ENCODE measurements at places on chromosomes 2 and 18.

DNA sequence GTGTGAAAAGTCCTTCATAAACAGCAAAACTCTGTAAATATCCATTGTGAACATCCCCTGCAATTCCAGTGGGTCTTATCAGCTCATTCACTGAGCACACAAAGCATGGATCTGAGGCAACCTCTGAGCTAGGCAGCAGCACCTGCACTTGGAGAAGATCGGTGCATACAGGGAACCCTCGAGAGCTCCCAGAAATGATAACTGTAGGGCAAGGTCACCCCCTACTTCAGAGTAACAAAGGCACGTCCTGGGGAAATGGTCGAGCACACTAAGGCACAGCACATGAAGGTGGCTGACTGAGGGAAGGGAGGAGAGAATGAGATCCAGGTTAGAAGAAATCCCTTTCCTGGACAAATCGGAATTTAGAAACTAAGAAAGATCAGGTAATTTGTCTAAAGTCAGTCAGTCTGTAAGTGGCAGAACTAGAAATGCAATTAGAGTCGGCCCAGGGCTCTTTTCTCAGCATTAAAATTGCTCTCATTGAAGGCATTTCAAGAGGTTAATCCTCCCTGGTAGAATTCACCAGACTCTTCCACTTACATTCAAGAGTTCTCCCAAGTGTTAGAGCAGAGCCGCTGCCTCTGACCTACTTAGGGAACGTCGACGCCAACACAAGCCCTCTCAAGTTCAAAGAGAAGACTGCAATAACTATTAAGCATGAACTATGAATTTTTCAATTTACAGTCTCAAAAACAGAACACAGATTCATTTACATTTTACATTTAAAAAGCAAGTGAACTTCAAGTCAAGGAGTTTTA, 45.9 kb downstream of the PXDN start:
- DNase-seq: no peak

DNA sequence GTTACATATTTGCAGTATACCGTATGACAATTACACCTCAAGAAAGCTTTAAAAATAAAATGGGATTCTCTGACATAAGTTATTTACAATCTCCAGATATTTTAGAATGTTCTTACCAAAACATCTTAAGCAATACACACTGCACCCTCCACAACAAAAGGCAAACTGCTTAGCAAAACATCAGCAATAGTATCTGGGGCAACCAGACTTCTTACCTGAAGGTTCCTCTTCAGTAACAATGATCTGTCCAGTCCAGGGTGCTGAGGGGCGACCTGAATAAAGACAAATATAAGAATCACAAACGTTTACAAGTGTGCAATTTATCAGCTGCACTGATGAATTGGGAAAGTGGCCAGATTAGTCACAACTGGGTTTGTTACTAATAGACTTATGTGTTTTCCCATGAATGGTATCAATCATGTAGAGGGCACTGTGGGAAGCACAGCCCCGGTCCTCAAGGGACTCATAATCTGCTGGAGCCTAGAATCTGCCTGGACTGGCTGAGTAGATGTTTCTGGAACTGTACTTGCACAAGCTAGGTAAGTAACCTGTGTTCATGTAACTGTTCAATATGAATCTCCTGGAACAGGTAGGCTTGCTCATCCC, 70.7 kb downstream of the MYOM1 start:
- DNase-seq: no peak

GRCh38 chr2:240593026-240593702, 6.6 kb downstream of the CAPN10 start:
- DNase-seq: no peak

- DNase-seq: no peak
Observed at GRCh38 chr2:58866527-58866926, 625.4 kb upstream of the FANCL start.

DNA sequence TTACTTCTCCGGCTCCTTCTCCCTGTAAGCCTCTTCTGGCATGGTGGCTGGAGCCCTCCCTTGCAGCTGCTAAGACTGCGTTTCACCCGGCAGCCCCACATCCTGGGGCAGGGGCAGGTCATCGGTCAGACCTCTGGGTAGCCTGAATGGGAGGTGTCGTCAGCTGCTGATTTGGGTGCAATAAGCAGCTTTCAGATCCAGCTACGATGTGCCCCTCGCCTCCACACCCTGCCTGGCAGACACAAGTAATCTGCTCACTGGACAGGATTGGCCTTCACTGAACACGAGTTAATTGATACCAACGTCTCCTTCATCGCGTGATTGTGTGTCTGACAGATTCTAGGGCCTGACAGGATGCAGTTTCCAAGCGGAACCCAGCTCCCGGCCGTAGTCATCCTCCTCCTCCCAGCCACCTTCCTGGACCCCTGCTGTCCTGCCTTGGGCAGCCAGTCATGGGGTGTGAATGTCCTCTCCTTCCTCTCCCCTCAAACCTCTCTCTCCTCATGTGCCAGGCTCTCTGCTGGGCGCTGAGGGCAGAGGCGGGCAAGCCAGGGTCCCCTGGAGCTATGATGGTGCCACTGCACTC, 18.9 kb upstream of the PDIA6 start:
- DNase-seq: no peak

DNA sequence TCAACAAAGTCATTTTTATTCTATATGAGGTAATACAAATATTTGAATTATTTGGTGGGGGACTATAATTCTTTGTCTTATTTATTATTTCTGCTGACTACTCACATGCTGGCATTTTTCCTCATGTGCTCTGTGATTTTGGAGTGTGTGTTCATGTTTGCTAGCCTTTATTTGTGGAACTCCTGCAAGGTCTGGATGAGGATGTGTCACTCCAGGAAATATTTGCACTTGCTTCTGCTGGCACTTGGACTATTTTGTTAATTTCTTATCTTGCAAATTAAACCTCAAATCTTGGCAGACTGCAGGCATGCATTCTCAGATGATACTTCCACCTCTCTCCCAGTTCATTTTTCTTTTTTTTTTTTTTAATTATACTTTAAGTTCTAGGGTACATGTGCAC, 34.1 kb downstream of the POLI start:
- DNase-seq: no peak

- no peak for DNase-seq
Observed at GRCh38 chr2:54360055-54360792, 95.9 kb upstream of the SPTBN1 start.

DNA sequence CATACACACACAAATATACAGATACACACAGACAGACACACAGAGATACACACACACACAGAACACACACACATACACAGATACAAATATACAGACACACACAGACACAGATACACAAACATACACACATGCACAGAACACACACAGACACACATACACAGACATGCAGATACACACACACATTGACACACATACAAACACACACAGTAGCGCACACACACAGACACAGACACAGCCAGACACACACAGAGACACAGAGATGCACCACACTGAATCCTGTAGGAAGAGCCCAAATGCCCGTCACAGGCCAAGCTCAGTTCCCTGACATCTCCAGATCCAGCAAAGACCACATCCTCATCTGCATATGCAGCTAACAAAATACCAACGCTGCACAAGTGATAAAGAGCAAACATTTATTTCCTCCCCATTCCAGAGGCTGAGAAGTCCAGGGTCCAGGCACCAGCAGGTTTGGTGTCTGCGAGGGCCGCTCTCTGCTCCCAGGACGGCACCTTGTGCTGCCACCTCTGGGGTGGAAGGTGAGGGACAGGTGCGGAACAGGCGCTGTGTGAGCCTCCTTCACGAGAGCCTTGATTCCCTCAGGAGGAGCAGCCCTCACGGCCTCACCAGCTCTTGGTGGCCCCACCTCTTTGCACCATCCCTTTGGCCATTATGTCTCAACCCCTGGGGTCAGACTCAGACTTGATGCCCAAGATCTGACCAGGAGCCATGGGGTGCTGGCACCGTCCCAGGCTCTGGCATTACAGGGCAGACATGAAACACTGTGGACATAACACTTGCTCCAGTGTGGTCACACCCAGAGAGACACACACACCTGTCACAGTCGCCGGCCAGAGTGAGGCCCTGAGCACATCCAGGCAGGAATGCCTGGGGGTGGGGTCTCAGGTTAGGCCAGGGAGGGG, 108.7 kb downstream of the NDUFA10 start:
- no peak for DNase-seq

GRCh38 chr2:54597153-54597848, 126.2 kb upstream of the EML6 start:
- DNase-seq: no peak

- no peak for DNase-seq
Observed at GRCh38 chr2:221415789-221416188, 156.3 kb downstream of the EPHA4 start.

GRCh38 chr18:2316082-2316750, 255.1 kb downstream of the METTL4 start:
- no peak for DNase-seq

DNA sequence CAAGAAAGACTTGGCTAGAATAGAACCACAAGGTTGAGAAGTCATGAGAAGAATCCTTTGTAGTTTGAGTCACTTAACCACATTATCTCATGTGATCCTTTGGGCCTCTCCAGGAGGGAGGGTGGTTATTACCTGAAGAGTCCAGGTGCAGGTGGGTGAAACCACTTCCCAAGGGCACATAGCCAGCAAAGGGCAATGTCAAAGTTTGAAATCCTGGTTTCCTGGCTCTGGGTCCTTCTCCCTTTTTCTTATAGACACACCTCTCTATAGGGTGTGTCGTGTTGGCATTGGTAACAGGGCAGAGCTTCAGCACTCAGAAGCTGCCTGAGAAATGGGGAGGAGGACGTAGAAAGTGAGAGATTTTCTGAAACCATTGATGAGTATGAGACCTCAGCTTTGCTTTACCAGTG, 137.9 kb downstream of the MGAT5 start:
- DNase-seq: no peak

DNA sequence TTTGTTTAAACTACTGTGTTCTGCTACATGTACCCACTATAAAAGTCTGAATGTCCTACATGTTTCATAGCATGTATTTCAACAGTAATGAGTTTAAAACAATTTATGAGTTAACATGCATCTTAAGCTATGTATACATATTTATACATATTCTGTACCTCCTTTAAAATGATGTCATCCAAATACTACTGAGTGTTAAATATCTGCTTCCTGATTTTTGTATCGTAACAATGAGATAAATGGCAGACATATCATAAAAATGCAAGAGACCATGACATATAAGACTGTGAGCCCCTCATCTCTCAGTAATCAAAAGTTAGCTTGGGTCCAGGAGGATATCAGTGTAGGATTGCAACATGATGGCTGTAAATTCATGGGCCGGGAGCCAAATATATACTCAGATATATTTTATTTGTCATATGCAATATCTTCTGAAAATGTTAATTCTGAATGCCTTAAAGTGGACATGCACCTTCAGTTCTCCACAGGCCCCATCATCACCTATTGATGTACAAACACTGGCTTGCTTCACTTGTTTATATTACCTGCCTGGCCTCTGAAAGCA, 3.6 kb downstream of the COL5A2 start:
- no peak for DNase-seq

- no peak for DNase-seq
Observed at GRCh38 chr2:190996947-190997346, 17.0 kb downstream of the STAT1 start.

GRCh38 chr2:3476321-3476984, 42.9 kb downstream of the ADI1 start:
- DNase-seq: no peak

DNA sequence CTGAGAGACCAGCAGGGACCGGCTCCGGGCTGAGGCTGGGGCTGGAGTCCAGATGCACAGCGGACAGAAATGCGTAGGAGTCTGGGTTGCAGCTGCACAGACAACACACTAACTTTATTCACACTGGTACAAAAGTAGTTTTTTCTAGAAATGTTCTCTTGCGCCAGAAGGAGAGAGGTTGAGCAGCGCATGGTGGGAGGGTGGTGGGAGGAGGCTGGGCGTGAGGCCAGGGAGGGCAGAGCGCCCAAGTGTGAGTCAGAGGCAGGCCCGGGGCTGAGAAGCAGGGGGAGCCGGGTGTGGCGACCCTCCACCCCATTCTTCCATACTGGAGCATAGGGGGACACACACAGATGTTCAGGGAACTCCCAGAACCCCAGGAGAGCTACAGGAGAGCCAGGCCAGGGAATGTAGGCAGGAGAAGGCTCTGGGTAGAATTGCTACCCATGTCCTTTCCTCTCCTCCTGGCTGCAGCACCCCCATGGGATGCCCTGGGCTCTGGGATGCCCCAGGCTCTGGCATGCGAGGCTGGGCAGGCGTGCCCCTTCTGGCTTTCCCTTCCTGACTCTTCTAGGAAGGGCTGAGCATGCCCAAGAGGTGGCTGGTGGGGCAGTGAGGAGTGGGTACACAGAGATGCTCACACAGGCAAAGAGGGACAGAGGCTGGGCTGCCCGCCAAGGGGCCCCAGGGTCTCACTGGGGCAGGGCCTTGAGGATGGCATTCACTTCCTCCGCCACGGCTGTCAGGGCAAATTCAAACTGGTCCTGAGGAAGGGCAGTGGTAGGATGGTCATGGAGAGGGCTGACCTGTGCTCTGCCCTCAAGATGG, 10.6 kb downstream of the DNAJB2 start:
- no peak for DNase-seq

GRCh38 chr2:8986327-8986976, 17.0 kb downstream of the MBOAT2 start:
- no peak for DNase-seq

DNA sequence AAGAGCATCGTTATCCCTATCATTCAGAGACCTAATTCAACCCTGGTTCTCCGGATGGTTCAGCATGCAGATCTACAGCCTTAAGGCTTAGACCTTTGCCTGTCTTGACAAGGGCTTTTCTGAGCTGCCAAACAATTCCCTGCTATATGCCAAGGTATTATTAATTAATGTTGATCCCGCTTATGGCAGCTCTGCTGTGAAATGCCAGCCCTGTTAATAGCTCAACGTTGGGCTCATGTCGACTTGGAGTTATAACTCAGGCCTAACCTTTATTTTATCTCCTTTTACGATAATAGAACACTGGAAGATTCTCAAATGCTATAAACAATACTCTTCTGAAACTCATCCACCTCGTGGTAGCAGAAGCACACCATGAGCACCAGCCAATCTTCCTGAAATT, 188.6 kb downstream of the TMEM247 start:
- no peak for DNase-seq

DNA sequence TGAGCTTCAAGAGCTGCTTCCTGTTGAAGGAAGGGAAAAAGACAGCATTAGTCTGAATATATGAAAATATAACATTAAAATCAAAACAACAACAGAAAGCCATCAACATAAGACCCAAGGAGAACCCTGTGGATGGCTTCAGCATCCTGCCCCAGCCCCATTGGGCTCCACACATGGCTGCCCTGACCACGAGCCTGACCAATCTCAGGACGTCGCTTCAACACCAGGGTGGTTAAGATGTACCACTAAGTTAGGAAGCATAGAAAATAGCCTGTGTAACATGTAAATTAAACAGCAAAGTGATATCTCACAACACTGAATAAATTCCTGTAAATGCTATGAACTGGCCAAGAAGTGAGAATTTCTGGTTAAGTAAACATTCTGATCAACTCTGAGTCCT, 77.2 kb upstream of the CD226 start:
- no peak for DNase-seq

GRCh38 chr2:120869730-120870466, 134.2 kb downstream of the GLI2 start:
- DNase-seq: no peak

GRCh38 chr2:239532859-239533258, 132.0 kb upstream of the HDAC4 start:
- no peak for DNase-seq

GRCh38 chr2:143474586-143474985, 345.4 kb downstream of the ARHGAP15 start:
- no peak for DNase-seq

GRCh38 chr2:10764096-10764785, 42.8 kb downstream of the ATP6V1C2 start:
- no peak for DNase-seq

- DNase-seq: no peak
Observed at GRCh38 chr2:180873219-180873618, 107.2 kb upstream of the UBE2E3 start.

- DNase-seq: no peak
Observed at GRCh38 chr2:207140265-207140664, 25.5 kb downstream of the KLF7 start.

Measured in activated effector memory CD4-positive, alpha-beta T cell treated with Interleukin-2 at 50 U/mL for 16 hours (primary cell).